ENCODE measurements at places on chromosomes 16 and 17.

DNA sequence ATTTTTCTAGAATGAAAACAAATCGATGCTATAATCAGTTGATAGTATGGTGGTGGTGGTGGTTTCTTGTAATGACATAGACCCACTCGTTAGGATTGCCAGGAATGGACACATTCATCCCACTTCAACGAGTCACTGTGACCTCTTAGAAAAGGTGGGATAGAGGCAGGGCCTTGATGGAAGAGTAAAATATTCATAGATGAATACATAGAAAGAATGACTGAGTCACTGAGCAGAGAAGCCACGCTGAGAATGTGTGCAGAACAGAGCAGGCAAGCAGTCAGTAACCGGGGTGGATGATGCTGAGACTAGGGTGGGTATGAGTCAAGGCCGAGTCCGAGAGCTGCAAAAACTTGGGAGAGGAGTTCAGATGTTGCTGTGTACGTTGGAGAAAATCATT, 129.9 kb downstream of the PITPNC1 start:
- no peak for DNase-seq

GRCh38 chr17:81720267-81721071, 8.4 kb downstream of the SLC25A10 start:
- DNase-seq = no peak

GRCh38 chr16:7716660-7717550, 384.3 kb downstream of the RBFOX1 start:
- no peak for DNase-seq

- DNase-seq = peak; percentile 91
These were observed 12.9 kb downstream of the MXRA7 start for GRCh38 chr17:76697702-76698465.

DNA sequence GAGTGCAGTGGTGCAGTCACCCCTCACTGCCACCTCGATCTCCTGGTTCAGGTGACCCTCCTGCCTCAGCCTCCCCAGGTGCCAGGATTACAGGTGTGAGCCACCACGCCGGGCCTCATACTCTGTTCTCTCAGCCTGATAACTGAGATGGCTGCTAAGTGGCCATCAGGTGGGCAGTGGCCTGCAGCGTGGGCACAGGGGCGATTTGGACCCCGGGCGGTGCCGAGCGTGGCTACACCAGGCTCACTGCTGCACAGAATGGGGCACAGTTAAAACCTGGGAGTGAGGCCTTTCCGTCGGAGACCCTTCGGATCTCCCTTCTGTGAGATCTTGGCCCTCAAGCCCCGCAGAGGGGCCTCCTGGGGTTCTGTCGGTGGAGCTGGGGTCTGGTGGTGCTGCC, 11.5 kb downstream of the CACNA1H start:
- no peak for DNase-seq

DNA sequence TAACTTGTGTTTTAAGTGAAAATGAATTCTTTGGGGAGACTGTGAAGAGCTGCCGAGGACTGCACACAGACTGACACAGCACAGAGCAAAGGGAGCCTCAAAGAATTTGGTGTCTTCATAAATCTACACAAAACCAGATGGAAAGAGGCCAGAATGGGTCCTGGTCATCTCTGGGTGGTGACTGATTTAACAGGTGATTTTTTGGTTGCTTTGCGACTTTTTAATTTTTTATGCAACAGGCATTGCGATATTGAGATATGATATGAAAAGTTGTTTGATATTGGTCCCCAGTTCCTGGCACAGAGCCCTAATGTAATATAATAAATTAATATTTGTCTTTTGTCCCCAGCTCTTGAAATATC, 12.6 kb upstream of the EIF1 start:
- DNase-seq = no peak

GRCh38 chr17:4900231-4901107, 1.1 kb downstream of the C17orf107 start:
- peak; percentile 70 for DNase-seq

DNA sequence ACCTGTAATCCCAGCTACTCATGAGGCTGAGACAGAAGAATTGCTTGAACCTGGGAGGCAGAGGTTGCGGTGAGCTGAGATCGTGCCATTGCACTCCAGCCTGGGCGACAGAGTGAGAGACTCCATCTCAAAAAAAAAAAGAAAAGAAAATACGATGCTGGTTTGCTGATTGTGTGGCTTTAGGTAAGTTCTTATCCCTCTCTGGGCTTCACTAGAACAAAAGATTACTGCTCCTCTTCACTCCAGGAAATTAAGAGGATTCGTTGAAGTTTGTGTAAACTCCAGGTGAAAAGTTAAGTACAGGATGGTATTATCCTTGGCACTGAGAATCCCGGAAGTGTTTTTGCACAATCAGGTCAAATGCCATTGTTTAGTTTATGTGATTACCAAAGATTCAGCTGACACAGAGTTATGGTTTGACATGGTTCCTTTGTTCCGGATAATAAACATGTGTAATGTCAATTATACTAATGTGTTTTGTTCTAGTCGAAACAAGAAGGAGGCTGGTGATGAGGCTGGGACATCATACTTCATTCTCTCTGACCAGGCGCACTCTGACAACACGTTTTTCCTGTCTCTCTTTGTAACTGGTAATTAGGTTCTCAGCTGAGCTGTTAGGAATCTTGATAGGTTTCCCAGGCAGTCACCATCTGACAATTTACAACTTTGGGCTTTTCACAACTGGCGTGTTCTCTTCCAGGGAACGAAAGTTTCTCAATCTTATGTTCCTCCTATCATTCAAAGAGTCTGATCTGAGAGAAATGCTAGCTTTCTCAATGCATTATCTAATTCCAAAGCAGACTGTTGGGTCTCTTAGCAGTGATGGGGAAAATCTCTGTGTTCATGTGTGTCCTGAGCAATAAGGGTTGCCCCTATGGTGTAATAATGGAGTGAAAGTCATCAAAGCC, 10.8 kb upstream of the TAOK1 start:
- peak; percentile 29 for DNase-seq

GRCh38 chr17:42025936-42026335, 6.0 kb downstream of the NKIRAS2 start:
- DNase-seq = no peak

GRCh38 chr17:82092995-82093751, 4.9 kb downstream of the FASN start:
- DNase-seq = no peak

DNA sequence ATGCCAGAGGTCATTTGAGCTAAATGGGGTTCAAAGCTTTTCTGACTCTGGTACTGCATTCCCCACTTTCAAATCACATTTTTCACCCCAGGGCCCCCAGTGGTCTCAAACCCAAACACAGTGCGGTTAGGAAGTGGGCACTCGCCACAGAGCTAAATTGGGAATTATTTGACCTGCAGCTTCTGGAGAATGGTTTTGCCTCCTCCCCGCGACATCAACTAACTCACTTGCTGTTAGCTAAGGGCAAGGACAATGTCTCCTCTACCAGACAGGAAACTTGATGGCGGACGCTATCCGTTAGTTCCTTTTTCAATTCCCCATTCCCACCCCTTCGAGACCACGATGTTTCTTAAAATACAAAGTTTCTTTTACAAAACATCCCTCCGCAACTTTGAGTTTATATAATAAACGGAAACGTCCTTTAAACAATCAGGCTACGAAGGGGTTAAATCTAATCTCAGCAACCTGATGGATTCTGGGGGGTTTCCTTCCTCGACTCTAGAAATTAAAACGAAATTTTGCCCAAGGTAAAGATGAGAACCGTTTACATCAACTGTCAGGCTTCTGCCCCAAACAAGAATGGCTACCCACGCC, 500 bp upstream of the KAT7 start:
- DNase-seq = peak; percentile 47

- DNase-seq = peak; percentile 23
These were observed 267.7 kb downstream of the ABCC12 start for GRCh38 chr16:47888142-47888541.

- peak; percentile 58 for DNase-seq
These were observed 684 bp downstream of the YPEL2 start for GRCh38 chr17:59331929-59332748.

GRCh38 chr17:49748223-49748622, 15.7 kb downstream of the FAM117A start:
- no peak for DNase-seq

Measured in neural progenitor cell (in vitro differentiated cells).